ENCODE measurements at places on chromosomes 1 and 21.

DNA sequence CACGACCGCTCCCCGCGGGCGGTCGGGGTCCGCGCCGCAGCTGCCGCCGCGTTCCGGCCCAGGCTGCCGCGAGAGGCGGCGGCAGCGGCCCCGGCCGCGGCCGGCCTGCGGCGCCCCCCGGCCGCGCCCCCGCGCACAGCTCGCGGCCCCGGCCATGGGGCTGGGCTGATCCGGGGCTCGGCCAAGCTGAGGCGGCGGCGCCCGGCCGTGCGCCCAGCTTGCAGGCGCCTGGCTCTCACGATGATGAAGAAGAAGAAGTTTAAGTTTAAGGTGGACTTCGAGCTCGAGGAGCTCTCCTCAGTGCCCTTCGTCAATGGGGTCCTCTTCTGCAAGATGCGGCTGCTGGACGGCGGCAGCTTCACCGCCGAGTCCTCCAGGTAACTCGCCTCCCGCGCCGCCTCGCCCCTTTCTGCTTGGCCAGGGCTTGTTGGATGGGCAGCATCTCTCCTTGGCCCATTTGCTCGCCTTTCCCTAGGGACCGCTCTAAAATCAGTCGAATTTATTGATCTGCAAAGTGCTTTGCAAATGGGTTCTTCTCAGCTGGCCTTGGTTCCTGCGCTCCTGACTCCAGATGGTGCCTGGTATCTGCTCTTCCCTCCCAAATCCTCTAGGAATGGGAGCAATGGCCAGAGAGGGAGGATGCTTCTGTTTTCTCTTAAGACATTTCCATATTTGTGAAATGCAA, 431 bp downstream of the EEIG2 start:
- DNase-seq = peak; percentile 21

DNA sequence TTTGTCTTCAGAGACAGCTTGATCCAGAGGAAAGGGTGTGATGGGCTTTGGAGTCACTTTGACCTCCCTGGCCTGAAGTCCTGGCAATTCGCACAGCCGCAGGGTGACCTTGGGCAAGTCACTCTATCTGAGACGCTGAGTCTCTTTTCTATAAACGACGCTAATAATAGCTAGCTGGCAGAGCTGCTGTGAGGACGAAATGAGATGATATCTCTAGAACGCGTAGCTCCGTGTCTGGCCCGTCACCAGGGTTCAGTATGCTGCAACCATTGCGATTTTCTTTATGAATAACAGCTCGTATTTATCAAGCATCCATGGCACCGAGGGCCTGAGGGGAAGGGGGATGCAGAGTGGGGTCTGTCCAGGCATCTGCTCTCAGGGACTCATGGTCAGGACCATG, 58.7 kb downstream of the IGSF21 start:
- no peak for DNase-seq

DNA sequence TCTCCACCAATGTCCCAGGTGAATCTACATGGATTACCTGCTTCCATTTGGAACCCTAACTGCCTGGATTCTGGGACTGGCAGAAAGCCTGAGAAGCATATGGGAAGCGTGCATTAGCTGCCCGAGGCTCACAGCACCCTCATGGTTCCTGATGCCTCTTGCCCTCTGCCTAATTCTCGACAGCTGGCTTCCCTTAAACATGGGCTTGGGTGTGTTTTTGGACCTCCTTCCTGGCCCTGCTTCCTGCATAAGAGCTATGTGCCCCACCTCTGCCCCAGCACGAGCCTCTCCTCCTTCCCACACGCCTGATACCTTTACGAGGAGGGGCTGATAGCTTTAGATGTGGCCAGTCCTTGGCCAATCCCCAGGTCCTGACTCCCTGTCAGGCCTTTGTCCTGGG, 152.4 kb upstream of the HMGB4 start:
- no peak for DNase-seq

DNA sequence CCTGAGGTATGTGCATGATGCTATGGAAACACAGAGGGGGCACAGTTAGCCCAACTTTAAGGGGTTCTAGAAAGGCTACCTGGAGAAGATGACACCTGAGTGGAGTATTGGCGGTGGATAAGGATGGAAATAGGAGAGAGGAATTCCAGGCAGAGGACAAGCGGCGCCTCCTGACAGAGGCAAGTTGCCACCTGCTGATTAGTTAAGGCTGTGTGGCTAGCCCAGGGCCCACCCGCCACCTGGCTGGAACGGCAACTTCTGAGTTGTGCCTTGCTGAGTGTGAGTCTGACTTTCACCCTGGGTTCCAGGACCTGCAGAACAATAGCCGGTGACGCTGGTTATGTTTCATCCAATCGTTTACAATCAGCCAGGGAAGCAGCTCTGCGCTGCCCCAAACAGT, 126.9 kb upstream of the LMO4 start:
- DNase-seq = no peak

DNA sequence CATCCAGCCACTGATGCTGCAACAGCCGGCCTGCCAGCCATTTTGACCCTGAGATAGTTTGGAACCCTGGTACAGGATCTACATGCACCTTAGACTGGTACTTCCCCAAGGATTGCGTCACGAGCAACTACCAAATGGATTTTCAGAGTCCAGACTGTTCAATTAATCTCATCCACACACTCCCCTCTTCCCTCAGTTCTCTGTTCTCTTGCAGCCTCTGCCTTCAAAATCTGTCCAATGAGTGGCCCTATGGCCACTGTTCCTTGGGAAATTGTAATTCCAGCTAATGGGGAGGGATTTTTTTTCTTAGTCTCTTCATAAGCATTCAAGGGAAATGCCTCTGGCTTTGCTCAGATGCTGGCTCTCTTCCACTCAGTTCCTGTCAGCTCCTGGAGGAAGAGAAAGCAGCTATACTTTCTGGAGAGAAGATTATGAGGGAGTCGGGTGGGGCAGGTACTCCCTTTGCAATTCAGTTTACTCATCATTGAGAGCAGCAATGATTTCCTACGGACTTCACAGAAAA, 19.8 kb upstream of the UAP1 start:
- DNase-seq = peak; percentile 96

GRCh38 chr1:187680823-187681222, 852.1 kb downstream of the PLA2G4A start:
- no peak for DNase-seq

GRCh38 chr1:221336126-221336525, 405.8 kb downstream of the DUSP10 start:
- no peak for DNase-seq

- DNase-seq = no peak
These were observed 82.6 kb downstream of the VWA5B1 start for GRCh38 chr1:20373286-20373685.

DNA sequence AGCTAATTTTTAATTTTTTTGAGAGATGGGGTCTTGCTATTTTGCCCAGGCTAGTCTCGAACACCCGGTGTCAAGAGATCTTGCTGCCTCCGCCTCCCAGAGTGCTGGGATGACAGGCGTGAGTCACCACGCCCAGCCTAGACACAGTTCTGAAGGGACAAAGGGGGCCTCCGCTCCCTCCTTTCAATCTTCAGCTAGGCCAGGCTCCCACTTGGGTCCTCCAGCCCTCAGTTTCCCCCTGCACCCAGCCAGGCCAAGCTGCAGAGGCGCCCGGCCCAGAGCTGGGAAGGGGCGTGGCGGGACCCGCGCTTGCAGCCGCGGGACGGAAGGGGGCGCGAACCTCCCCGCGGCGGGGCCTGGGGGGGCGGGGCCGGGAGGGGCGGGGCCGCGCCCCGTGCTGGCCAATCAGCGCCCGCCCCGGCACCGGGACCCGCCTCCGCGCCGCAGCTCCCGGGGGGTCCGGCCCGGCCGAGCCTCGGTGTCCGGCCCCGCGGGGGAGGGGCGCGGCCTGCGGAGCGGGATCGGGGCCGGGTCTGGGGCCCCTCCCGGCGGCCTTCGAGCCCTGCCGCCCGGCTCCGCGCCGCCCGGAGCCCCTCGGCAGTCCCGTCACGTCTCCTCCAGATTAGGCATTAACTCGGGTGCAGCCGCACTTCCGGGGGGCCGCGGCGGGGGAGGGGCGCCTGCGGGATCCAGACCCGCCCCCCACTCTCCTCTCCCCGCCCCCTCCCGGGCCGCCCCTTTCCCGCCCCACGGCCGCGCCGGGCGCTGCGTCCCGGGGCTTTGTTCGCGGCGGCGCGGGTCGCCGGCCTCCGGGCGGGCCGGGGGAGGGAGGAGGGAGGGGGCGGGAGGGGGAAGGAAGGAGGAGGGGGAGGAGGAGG, 559 bp upstream of the AGRN start:
- peak; percentile 78 for DNase-seq

DNA sequence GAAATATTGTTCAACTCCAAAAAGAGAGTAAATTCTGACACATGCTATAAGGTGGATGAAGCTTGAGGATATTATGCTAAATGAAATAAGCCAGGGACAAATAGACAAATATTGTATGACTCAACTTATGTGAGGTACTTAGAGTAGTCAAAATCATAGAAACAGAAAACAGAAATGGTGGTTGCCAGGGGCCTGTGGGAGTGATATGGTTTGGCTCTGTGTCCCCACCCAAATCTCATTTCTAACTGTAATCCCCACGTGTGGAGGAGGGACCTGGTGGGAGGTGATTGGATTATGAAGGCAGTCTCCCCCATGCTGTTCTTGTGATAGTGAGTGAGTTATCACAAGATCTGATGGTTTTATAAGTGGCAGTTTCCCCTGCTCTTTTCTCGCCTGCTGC, 24.7 kb upstream of the DISP1 start:
- DNase-seq = no peak

- DNase-seq = no peak
These were observed 748 bp upstream of the FAM78B start for GRCh38 chr1:166167572-166167925.

DNA sequence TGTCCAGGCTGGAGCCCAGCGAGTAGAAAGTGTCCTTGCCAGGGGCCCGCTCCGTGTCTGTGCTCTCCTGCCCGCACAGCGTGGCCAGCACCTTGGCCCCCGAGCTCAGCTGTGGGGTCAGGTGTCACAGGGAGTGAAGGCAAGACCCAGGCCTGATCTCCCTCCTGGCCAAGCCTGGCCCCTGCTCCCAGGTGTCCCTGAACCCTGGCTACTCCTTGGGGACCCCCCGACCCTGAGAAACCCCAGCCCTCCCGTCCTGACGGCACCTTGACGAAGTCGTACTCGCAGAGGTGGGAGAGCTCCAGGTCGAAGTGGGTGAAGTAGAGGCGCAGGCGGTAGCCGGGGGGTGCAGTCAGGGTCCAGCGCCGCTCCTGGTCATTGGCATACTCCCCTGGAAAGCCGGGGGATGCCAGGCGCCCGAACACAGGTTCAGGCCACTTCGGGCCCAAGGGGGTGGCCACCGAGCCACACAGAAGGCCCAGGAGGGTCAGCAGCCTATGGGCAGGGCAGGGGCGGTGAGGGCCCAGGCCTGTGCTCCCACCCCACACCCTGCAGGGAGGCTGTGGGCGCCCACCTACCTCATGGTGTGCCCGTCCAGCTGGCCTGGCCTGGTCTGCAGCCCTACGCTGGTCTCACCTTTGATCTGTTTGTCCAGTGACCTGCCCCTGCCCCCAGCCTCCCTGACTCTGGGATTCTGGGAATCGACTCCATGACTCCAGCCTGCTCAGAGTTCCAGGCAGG, at the start of gene MASP2:
Gene MASP2, minus strand, starts transcription at position 615 of the 741 bp plus-strand sequence. Its CDS starts 32 bp downstream, at position 583.
- DNase-seq = no peak

GRCh38 chr1:29478151-29478791, 241.9 kb downstream of the PTPRU start:
- DNase-seq = no peak

- DNase-seq = peak; percentile 65
These were observed 16.3 kb upstream of the PIGC start for GRCh38 chr1:172460177-172460576.

- DNase-seq = no peak
These were observed 21.2 kb downstream of the PGLYRP3 start for GRCh38 chr1:153291514-153291913.

GRCh38 chr1:30146448-30146847, 576.9 kb downstream of the MATN1 start:
- no peak for DNase-seq

- DNase-seq = no peak
These were observed 37.1 kb upstream of the CD55 start for GRCh38 chr1:207284209-207284897.

DNA sequence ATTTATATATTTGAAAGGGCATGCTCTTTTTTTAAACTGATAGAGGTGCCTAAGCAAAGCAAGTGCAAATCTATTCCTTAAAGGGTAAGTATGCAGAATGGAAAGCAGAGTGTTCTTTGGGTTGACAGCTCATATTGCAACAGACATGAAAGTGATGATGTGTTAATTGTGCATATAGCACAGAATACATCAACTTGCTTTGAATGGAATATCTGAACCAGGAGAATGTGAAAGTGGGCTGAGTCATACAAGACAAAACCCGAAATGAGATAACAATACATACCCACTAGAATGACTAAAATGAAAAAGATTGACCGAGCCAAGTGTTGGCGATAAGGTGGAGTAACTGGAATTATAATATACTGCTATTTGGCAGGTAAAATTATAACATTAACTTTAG, 4.3 kb downstream of the CR1 start:
- no peak for DNase-seq

GRCh38 chr1:234405676-234406075, 32.4 kb downstream of the COA6 start:
- DNase-seq = no peak

- DNase-seq = no peak
These were observed 866 bp upstream of the WNT2B start for GRCh38 chr1:112507921-112508277.

- DNase-seq = no peak
These were observed 19.8 kb downstream of the TINAGL1 start for GRCh38 chr1:31595836-31596736.

Data from mammary epithelial cell (primary cell).